ENCODE measurements at places on chromosomes 7 and 10. TPM values are rescaled to one million over a fixed set of nuclear protein-coding genes. Genes with fewer than 3 reads are reported as not detected.

DNA sequence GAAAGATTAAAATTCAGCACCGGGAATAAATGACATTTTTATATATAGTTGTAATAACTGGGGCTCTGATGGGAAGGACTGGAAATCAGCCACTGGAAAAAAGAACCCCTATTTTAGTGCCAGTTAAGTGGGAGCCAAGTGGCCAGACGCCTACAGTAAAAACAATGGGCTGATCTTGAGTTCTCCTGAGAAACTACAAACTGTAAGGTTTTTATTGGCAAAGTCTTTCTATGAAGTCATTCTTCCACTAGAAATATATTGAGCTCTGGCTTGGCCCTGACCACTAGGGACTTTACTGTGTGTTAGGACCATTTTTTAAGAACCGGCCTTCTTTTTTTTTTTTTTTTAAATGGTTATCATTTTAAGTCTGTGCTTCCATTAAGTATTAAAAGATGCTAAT lies 79.6 kb downstream of the ZNF22 start:
- DNase-seq = no peak

DNA sequence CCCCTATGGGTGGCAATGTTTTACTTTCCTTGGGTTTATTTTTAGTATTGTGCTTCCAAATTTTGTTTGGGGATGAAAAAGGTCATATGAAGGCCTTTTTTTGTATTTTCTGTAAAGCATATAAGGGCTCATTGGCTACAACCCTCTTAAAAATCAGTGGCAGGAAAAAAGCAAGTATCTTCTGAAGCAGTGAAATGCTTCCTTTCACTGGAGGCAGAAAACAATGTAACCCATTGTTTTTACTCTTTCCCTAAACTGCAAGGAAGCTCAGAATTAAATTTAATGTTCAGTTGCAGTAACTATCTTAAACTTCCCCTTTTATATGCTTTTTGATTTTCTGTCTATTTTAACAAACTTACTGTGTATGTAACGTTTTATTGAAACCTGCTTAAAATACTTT lies 148.7 kb upstream of the LYZL1 start:
- DNase-seq = no peak

- no peak for DNase-seq
Measured at GRCh38 chr10:72525689-72526088, 100.2 kb downstream of the MICU1 start.

GRCh38 chr10:80515511-80515910 lies 22.2 kb upstream of the SH2D4B start:
- DNase-seq = no peak

- no peak for DNase-seq
Measured at GRCh38 chr10:29878492-29878891, 180.9 kb downstream of the JCAD start.

- DNase-seq = no peak
Measured at GRCh38 chr10:44297963-44298362, 86.9 kb downstream of the CXCL12 start.

GRCh38 chr7:139861803-139862202 lies 32.7 kb downstream of the TBXAS1 start:
- DNase-seq = no peak

DNA sequence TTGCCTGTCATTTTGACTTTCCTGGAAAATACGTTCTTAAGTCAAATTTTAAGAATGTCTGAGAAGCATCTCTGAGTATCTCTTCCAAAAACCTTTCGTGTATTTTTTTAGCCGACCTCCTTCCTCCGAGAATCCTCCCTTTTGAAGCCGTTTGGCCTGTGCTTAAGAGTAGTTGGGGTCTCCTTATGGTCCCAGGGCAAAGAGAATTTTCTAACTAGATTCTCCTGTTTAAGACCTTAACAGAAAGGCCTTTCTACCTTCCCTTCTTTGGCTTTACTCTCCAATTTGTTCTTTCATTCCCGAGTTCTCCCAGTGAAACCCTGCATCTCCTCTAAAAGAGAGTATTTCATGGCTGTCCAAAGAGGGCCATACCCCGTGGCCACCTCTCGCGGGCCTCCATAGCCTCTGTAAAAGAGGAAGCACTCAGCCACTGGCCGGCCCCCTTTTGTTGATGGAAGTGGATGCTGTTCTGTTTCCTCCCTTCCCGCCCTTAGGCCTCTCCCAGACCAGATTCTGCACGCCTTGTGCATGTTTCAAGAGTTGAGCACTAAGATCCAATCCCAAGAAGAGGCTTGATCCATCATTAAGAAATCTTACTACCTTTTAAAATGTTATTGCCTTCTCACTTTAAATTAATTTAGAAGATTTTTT lies 6.6 kb upstream of the FEZF1 start:
- no peak for DNase-seq

GRCh38 chr7:45416846-45417245 lies 157.3 kb upstream of the ADCY1 start:
- DNase-seq = no peak

GRCh38 chr10:44756216-44756615 lies 154.9 kb upstream of the TMEM72 start:
- DNase-seq = no peak

DNA sequence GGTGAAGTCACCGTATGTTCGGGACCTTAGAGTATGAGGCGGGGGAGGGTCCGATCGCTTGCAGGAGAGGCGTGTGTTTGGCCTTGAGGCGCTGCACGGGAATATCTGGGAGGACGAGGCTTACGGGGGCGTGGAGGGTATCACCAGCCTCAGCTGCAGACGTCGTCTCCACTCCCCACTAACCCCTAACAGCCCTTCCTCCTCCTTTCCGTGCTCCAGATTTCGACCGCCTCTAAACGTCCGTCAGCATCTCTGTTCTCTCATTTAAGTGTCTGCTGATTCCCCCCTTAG lies 23.5 kb upstream of the ZNF12 start:
- no peak for DNase-seq

- no peak for DNase-seq
Measured at GRCh38 chr7:13551503-13551902, 438.0 kb downstream of the ETV1 start.

GRCh38 chr7:26381476-26382353 lies 90.1 kb downstream of the SNX10 start:
- no peak for DNase-seq

- DNase-seq = peak; percentile 89
Measured at GRCh38 chr10:122504610-122504950, 43.2 kb downstream of the HTRA1 start.

- DNase-seq = no peak
Measured at GRCh38 chr10:29630205-29631048, 4.3 kb downstream of the SVIL start.

DNA sequence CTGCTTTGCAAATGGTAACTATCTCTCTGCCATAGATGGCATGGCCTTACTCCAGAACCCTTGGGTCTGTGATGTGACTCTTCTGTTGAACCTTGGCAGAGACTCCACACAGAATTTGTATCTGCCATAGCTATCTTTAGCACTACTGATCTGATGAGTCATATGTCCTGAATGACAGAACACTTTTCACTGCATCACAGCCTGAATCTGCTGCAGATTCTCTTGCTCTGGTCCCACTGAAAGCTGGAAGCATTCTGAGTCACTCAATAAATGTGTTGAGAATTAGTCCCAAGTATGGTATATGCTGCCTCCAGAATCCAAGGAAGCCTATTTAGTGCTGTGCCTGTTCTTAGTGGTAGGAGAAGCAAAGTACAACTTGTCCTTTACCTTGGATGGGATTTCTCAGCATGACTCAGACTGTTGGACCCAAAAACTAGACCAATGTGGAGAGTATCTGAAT lies 39.5 kb upstream of the ANKRD1 start:
- DNase-seq = no peak

DNA sequence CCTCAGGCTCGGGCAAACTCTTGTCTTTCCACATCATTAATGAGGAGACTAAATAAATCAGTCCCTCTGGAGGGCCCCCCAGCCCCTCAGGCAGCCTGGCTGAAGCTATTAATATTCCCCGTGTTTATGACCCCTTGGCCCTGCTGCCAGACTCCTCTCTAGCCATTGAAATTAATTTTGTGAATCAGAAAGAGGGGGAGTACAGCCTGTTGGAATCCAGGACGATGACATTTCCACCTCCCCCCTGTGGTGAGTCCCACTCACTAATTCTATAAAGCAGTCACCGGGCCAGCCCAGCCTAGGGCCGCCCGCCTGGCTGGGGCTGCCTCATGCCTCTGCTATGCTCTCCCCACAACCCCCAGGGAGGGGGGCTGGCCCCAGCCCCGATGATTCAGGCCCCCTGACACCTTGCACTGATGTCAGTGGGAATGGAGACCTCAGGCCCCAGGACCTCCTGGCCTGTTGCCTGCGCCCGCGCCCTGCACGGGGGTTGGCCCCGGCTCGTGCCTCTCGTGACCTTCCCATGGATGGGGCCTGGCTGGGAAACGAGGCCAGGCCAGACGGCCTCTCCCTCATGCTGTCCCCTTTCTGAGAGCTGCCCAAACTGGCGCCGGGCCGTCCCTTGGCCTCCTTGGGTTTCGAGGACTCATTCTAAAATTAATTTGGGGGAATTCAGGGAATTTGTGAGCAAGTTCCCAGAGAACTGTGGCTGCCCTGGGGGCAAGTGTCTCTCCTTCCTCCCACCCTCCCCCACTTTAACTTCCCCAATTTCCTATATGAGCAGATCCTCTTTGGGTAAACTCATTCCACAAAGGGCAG lies 34.0 kb downstream of the TMEM270 start:
- DNase-seq = peak; percentile 71

DNA sequence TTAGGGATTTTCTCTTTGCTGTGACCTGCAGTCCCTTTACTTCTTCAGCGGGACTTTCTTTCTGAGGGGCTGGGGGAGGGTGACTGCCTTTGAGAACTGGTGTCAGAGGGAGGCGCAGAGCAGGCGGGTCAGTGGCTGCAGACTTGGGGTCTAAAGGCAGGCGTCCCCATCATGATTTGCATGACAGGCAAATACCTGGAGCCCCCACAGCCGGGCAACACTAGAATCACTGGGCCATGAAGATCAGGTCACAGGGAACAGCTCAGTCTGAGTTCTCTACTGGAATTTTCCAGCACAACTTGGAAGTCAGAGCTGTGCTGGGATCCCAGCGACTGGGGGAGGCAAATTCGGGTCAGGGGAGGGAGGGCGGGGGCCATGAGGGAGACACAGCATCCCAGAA lies 29.2 kb upstream of the PITRM1 start:
- DNase-seq = no peak

DNA sequence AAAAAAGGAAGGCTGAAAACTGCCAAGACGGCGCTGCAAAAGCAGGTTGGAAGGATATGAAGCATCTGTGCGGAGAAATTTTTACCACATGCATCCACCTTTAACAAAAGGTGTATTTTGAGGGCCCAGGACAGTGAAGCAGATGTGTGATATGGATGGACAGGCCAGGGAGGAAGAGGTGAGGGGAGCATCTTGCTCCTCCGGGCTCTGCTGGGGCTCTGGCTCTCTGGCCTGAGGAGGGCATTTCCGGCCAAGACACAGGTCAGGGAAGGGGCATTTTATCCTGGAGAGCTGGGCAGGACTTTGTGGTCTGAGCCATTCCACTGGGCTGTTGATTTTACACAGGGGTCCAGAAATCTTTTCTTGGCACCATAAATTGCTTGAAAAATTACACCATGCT lies 175.1 kb downstream of the ZMYND11 start:
- DNase-seq = no peak

- DNase-seq = no peak
Measured at GRCh38 chr7:14717816-14718215, 184.7 kb downstream of the DGKB start.

DNA sequence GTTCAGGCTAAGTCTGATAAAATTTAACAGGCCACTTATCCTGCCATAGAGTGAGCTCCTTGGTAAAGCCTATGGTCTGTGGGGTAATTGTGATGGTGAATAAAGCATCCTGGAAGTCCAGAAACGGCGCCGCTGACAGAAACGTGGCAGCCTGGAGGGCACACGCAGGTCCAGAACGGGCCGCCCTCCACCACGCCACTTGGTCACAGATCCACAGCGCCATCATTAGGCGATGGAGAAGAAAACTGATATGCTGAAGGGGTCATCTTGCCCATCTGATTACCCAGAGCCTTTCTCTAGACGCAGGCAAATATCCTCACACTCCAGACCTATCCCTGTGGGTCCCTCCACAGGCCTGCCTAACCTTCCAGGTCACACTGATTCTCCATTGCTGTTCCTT lies 37.8 kb downstream of the PODXL start:
- no peak for DNase-seq

GRCh38 chr10:44926751-44927351 lies 15.7 kb downstream of the TMEM72 start:
- DNase-seq = no peak

GRCh38 chr10:79445977-79446757 lies 743 bp upstream of the ZCCHC24 start:
- DNase-seq = peak; percentile 84

GRCh38 chr10:119101366-119102098 lies 2.4 kb upstream of the DENND10 start:
- no peak for DNase-seq

DNA sequence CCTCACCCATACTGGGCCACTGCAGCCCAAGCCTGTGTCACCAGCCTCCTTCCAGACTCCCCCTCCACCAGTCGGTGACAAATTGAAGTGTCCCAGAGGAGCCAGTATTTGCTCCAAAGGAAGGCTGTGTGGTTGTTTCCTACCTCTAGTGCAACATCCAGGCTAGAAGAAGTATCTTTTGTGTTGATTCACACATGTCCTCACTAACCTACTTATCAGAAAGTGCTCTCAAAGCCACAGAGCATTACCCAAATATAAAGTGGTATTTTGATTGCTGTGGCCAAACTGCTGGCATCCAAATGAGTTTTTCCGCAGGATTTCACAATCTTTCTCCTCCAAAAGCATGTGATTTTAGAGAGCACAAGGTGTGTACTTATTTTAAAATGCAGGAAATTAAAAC lies 134.8 kb downstream of the CUL2 start:
- no peak for DNase-seq

DNA sequence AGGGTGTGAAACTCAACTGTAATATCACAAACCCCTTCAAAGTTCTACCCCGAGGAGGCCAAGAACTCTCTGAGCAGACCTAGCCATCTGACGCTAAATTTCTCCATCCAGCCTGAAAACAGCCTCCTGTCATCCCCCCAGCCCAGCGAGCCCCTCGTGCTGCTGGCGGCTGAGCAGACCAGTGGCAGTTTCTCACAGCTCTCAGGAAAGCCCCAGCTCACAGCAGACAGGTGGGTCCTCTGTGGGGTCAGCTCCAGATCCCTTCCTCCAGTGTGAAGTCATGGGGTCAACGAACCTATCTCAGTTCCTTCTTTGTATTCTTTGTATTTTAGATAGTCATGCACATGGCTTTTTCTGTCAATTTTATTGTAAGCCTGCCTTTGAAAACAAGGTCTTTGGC lies 7.8 kb downstream of the GARIN1A start:
- no peak for DNase-seq

PYROXD2 gene
- polyA plus RNA-seq = 31.2 TPM

UTF1 gene
- polyA plus RNA-seq = not detected

EEPD1 gene
- polyA plus RNA-seq = 6.7 TPM

ALOX5 gene
- polyA plus RNA-seq = 4.8 TPM

CUZD1 gene
- 0.23 TPM for polyA plus RNA-seq

MGAM2 gene
- polyA plus RNA-seq = not detected

PPP1R17 gene
- polyA plus RNA-seq = not detected

SPDYE2B gene
- polyA plus RNA-seq = not detected

CDC14C gene
- not detected for polyA plus RNA-seq

TRIM50 gene
- polyA plus RNA-seq = 0.04 TPM

TMEM236 gene
- polyA plus RNA-seq = 0.37 TPM

PRKG1 gene
- 3.8 TPM for polyA plus RNA-seq

MAGI2 gene
- polyA plus RNA-seq = 0.83 TPM
